ENCODE measurements at places on chromosomes 12 and 14.

DNA sequence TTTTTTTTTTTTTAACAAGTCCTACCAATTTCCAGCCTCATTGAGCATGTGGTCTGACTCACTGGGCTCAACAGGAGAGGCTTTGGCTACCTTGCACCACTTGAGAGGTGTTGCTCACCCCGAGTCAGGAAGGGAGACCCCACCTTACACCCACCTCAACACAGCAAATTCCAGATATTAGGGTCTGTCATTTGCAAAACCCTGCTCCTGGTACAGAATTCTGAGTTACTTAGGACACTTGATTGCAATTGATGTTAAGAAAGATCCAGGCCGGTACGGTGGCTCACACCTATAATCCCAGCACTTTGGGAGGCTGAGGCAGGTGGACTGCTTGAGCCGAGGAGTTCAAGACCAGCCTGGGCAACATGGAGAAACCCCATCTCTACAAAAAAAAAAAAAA lies 14.1 kb downstream of the DGLUCY start:
- DNase-seq = no peak

DNA sequence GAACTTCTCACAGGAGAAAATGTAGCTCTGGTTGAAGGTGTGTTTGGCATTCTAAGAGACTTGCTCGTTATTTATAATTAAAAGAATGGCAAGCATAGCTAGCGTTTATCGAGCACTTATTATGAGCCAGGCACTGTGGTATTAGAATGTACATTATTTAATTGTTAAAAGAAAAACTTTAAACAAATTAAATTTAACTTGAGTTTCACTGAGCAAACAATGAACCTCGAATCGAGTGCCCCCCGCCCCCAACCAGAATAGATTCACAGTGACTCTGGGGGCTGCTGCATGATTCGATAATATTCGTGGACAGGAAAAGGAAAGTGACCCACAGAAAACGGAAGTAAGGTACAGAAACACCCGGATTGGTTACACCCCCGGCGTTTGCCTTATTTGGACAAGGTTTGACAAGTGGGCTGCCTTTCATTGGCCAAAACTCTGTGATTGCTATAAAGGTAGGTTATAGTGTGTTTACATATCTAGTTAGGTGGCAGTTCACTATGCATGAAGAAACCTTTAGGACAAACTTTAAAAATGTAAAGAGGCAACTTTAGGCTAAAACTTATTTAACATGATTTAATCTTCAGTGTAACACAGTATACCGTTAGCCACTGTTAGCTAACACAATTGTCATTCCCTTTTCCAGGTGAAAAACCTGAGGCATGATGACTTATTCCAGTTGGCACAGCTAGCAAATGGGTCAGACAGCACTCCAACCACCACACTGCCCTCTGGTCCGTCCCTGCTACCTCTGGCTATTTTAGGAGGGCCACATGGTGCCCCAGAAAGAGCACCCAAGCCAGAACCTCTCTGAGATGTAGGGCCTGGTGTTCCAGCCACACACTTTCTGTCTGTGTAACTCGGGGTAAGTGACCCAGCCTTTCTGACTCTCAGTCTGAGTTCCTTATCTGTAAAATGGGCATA lies 7.1 kb downstream of the SCNN1A start:
- DNase-seq = no peak

GRCh38 chr12:90653040-90653439 lies 301.9 kb downstream of the CCER1 start:
- no peak for DNase-seq

DNA sequence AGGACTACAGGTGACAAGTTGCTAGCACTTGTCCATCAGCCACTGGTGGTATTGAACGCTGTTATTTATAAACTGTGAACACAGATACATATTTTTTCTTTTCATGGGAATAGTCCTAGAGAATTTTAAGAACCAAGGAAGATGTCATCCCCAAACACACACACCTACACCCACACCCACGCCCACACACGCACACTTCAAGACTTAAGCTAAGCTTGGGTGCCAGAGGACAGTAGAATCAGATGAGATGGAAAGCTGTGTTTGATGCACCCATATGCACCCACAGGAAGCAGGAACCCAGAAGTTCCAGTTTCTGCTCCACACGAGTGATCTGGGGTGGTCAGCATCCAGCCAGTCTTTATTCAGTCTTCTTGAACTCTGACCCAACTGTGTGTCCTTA lies 348.3 kb downstream of the KCNH5 start:
- no peak for DNase-seq

DNA sequence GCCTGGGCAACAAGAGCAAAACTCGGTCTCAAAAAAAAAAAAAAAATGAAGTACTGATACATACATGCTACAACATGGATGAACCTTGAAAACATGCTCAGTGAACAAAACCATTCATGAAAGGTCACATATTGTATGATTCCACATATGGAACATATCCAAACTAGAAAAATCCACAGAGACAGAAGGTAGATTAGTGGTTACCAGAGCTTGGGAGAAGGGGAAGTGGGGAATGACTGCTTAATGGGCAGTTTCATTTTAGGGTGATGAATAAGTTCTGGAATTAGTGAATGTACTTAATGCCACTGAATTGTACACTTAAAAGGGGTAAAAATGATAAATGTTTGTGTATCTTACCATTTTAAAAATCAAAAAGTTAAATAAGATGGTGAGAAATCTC lies 2.7 kb downstream of the ITGB7 start:
- DNase-seq = no peak

GRCh38 chr14:98896449-98896848 lies 375.5 kb downstream of the BCL11B start:
- DNase-seq = no peak

GRCh38 chr12:89856431-89856830 lies 147.8 kb upstream of the ATP2B1 start:
- DNase-seq = no peak

GRCh38 chr14:54208751-54209150 lies 188.1 kb upstream of the CDKN3 start:
- DNase-seq = no peak
